ENCODE measurements at places on chromosomes 12 and 14. TPM values are rescaled to one million over a fixed set of nuclear protein-coding genes. Genes with fewer than 3 reads are reported as not detected.

Gene VRTN
- not detected for polyA plus RNA-seq

Gene RNF212B
- not detected for polyA plus RNA-seq

Gene ABCD2
- 0.11 TPM for polyA plus RNA-seq

Gene HOXC11
- not detected for polyA plus RNA-seq
